ENCODE measurements at places on chromosomes 6 and 20. TPM values are rescaled to one million over a fixed set of nuclear protein-coding genes. Genes with fewer than 3 reads are reported as not detected.

SAMD5 gene
- total RNA-seq: 0.93 TPM

IRF4 gene
- total RNA-seq: not detected

ANKEF1 gene
- 2.6 TPM for total RNA-seq

LPA gene
- total RNA-seq: not detected

MYLK2 gene
- total RNA-seq: 3.1 TPM
